ENCODE measurements at places on chromosomes 6 and 20.

DNA sequence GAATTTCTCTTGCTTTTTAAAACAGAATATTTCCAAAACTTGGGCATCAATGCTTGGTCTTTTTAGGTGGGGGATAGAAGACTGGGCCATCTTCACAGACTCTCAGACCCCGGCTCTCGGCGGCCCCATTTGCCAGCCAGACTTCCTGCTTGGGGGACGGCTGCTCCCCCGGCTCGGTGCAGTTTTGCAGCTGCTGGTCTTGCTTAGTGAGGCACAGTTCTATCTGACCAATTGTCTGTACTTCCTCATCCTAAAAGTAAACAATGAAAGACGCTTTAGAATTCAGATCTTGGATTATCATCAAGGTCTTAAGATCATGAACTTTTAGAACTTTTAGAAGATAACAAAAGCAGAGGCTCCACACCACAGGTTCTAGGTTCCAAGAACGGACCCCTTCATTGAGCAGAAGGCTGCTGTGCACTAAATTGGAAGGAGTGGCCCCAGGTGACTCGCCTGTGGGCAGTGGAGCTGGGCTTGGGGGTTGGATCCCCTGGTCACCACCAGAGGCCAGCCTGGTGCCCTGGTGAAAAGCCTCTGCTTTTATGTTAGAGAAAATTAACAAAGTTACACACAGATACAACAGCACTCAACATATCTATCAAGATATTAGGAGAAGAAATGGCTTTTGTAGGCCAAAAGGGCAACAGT, 26.7 kb downstream of the RNASET2 start:
- no peak for DNase-seq

DNA sequence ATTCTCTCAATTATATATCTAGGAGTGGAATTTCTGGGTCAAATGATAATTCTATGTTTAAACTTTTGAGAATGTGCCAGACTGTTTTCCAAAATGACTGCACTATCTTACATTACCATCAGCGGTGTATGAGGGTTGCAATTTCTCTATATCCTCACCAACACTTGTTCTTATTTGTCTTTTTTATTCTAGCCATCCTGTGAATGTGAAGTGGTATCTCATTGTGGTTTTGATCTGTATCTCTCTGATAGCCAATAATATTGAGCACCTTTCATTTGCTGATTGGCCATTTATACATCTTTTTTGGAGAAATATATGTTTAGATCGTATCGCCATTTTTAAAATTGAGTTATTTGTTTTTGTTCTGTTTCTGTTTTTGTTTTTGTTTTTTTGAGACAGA, 32.3 kb downstream of the C20orf203 start:
- no peak for DNase-seq

DNA sequence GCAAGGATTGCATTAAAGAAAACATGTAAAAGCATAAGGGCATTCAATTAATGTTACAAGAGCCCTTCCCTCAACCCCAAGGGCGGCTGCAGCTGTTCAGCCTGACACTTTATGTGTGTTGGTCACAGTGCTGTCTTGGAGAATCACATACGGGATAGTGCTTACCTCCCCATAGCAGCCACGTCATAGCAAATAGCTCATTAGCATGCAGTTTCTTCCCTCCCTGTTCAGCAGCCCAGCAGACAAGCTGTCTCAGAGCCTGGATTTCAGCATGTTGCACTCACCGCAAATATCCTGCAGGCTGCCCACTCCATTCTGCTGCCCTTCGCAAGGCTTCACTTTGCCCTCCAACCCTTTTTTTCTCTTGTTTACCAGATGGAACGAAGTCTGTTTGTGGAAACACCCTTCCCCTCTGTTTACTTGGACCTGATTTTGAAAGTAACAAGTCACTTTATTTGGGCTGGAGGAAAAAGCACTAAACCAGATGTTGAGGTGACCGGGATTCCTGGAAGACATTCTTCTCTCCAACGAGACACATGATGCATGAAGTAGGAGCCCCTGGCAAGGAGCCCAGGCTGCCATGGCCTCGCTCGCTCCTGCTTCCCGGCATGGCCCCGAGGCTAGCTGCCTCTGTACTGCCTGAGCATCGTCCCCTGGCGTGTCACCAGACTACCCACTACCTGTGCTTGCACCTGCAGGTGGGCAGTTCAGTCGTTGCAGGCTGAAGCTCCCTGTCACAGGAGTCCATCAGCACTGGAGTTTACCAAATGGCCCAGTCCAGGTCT, 151.6 kb upstream of the GMDS start:
- peak; percentile 81 for DNase-seq

GRCh38 chr20:19354950-19355349, 142.5 kb downstream of the SLC24A3 start:
- no peak for DNase-seq

DNA sequence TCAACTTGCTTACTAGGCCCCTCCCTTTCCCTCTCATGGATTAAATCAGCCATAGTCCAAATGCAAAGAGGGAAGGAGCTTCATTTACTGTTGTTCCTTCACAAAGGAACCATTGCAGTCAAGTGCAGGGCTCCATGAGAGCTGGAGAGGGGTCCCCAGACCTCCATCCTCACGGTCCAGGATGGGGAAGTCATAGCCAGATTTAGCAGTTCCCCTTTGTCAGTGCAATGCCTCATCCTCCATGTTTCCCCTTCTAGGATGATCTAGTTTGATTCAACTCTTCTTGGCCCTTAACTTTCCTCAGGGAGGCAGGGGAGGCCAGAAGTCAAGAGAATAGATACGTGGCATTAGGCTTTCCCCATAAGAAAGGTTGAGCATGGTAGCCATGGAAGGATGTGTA, 66.5 kb upstream of the FUCA2 start:
- no peak for DNase-seq

DNA sequence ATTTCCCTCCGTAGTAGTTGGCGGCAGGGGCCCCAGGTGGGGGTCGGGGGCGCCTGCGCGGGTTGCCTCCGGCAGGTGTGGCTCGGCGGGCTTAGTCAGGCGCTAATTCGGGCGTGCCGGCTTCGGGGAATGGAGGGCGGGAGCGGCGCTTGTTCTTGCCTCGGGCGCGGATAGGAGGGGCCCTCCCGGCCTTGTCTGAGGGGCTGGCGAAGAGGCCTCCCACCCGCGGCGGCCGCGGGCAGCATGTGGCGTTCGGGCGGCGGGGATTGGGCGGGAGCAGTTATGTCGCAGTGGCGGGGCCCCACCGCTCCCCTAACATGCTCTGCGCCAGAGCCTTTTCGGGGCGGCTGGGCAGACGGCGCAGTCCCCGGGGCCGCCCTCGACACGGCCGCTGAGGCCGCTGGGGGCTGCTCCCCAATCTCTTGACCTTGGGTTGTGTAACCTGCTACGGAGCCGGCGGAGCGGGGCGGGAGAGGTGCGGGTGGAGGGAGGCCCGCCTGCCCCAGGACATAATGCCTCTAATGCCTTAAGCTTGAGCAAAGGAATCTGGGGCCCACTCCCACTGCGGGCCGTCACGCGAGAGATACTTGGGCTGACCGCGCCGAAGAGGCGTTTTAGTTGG, 1.1 kb downstream of the AMD1 start:
- peak; percentile 53 for DNase-seq

GRCh38 chr20:24842918-24843715, 106.0 kb upstream of the CST7 start:
- DNase-seq = no peak

DNA sequence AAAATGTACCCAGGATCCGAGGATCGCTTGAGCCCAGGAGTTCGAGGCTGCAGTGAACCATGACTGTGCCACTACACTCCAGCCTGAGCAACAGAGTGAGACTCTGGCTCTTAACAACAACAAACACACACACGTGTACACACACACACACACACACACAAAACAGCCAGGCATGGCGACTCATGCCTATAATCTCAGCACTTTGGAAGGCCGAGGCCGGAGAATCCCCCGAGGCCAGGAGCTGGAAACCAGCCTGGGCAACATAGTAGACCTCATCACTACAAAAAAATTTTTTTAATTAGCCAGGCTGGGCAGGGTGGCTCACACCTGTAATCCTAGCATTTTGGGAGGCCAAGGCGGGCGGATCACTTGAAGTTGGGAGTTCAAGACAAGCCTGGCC, 23.3 kb upstream of the ARFGEF2 start:
- peak; percentile 62 for DNase-seq

DNA sequence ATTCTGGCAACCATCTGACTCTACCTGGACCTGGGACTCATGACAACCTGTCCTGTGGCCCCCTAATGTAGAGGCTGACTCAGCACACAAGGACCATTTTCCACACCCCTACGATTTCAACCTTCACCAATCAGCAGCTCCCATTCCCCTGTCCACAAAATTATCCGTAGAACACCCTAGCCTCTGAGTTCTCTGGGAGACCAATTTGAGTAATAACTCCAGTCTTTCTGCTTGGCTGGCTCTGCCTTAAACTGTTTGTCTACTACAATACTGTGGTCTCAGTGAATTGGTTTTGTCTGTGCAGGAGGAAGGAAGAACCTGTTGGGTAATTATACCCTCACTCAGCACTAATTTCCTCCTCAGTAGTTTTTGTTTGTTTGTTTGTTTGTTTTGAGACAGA, 99.3 kb upstream of the MRPS10 start:
- no peak for DNase-seq

DNA sequence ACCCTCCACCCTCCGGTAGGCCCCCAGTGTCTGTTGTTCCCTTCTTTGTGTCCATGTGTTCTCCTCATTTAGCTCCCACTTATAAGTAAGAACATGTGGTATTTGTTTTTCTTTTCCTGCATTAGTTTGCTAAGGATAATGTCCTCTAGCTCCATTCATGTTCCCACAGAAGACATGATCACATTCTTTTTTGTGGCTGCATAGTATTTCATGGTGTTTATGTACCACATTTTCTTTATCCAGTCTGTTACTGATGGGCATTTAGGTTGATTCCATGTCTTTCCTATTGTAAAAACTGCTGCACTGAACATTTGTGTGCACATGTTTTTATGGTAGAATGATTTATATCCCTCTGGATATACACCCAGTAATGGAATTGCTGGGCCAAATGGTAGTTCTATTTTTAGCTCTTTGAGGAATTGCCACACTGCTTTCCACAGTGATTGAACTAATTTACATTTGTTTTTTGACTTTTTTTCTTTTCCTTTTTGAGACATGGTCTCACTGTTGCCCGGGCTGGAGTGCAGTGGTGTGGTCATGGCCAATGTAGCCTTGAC, 4.5 kb downstream of the KPNA5 start:
- DNase-seq = no peak

DNA sequence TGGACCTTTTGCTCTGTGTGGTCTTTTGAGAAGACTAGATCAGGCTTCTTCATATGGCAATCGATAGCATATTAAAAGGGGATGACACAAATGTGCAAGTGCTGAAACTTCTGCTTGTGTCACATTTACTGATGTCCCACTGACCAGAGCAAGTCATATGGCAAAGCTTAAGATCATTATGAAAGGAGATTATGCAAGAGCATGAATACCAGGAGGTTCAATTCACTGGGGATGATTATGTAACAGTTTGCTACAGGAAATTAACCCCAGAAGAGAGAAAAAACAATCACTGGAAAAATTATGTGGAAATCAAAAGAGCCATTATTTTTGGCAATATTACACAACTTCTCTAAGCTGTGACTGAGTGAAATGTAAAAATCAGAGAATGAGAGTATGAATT, 13.7 kb upstream of the PRDM13 start:
- no peak for DNase-seq

- no peak for DNase-seq
Measured at GRCh38 chr6:126553854-126554253, 213.9 kb downstream of the CENPW start.

DNA sequence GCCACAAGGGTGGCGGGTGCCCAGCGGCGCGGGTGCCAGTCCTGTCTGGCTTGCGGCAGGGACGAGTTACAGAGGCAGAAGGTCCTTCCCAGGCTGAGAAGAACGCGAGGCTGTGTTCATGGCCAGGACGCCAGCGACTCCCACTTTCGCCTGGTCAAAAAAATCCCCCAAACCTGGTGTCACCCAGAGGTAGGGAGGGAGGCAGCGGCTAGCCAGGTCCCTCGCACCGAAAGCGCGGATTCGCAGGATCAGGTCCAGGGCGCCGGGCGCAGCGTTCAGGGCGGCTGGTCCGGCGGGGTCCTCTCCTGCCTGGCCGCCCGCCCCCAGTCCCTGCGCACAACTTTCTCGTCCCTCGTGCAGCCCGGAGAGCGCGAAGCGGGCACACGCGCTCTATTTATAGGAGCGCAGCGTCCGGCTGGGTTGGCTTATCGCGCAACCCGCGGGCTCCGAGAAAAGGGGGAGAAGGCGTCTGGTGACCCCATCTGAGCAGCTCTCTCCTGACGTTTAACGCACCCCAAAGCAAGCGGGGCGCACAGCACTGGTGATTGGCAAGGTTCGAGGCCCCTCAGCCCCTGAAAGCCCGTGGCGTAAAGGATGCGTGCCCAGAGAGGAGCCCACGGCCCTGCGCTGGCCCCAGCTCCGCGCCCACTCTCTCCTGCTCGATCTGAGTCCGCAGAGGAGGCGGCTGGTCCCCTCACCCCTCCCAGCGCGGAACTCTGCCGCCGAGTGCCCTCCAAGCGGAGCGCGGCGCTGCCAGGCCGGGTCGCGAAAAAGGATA, 519 bp downstream of the CBLN4 start:
- DNase-seq = no peak

DNA sequence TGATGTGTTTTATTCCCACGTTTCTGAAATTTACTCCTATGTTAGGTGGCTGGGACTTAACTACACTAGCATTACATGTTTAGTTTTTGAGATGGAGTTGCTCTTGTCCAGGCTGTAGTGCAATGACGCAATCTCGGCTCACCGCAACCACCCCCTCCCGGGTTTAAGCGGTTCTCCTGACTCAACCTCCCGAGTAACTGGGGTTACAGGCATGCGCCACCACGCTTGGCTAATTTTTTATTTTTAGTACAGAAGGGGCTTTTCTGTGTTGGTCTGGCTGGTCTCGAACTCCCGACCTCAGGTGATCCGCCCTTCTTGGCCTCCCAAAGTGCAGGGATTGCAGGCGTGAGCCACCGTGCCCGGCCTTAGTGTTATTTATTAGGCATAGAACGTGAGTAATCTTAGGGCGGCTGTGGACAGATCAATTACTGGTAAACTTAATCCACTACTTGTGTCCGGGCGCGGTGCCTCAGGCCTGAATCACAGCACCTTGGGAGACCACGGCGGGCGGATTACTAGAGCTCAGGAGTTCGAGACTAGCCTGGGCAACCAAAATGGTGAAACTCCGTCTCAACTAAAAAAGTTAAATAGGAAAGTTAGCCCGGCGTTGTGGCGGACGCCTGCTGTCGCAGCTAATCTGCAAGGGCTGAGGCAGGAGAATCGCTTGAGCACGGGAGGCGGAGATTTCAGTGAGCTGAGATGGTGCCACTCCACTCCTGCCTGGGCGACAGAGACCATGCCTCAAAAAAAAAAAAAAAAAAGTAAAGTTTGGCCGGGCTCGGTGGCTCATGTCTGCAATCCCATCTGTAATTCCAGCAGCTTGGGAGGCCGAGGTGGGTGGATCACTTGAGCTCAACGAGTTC, 123.7 kb upstream of the BTN3A2 start:
- peak; percentile 80 for DNase-seq

GRCh38 chr6:72238900-72239299, 352.6 kb downstream of the RIMS1 start:
- DNase-seq = peak; percentile 22

GRCh38 chr6:43262000-43262779, 18.9 kb downstream of the TTBK1 start:
- DNase-seq = no peak

DNA sequence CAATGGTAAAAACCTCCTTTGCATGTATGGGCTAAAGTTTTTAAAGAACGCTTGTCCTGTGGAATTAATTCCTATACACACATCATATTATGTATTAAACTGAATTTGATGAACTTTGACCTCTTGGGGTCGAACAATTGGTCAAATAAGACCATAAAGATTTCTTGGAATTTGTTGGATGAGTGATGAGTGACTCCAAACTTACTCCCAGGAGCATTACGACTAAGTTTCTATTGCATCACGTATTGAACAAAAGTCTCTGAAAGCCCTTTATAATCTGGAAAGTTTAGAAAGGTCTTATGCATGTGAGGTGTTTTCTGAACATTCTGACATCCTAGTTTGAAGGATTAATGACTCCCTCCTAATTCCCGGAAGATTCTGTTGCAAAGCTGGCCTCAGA, 126.9 kb upstream of the BMP5 start:
- no peak for DNase-seq

All from EL (cell line).